ENCODE measurements at places on chromosomes 13 and 19.
A peak's percentile ranks its signal among the peaks of the same experiment; 100 is the strongest.

- DNase-seq: no peak
Measured at GRCh38 chr19:15859187-15859586, 38.7 kb downstream of the CYP4F2 start.

GRCh38 chr13:29935309-29935981 is 85.0 kb upstream of the UBL3 start:
- DNase-seq: no peak

- DNase-seq: no peak
Measured at GRCh38 chr13:106445996-106446395, 89.5 kb downstream of the EFNB2 start.

DNA sequence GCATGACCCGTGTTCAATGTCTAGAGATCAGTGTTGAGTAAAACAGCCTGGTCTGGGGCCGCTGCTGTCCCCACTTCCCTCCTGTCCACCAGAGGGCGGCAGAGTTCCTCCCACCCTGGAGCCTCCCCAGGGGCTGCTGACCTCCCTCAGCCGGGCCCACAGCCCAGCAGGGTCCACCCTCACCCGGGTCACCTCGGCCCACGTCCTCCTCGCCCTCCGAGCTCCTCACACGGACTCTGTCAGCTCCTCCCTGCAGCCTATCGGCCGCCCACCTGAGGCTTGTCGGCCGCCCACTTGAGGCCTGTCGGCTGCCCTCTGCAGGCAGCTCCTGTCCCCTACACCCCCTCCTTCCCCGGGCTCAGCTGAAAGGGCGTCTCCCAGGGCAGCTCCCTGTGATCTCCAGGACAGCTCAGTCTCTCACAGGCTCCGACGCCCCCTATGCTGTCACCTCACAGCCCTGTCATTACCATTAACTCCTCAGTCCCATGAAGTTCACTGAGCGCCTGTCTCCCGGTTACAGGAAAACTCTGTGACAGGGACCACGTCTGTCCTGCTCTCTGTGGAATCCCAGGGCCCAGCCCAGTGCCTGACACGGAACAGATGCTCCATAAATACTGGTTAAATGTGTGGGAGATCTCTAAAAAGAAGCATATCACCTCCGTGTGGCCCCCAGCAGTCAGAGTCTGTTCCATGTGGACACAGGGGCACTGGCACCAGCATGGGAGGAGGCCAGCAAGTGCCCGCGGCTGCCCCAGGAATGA is 1.5 kb upstream of the CEACAM5 start:
- peak; percentile 39 for DNase-seq

- no peak for DNase-seq
Measured at GRCh38 chr19:13463296-13463695, 43.0 kb downstream of the CACNA1A start.

GRCh38 chr13:102586615-102587014 is 10.2 kb upstream of the TPP2 start:
- DNase-seq: no peak

- DNase-seq: no peak
Measured at GRCh38 chr13:112810608-112811007, 120.8 kb downstream of the ATP11A start.

- DNase-seq: peak; percentile 70
Measured at GRCh38 chr19:55279770-55280643, at the start of gene HSPBP1. Gene HSPBP1 (minus strand): TSS chr19:55280110. CDS start chr19:55279608, 502 bp downstream.

DNA sequence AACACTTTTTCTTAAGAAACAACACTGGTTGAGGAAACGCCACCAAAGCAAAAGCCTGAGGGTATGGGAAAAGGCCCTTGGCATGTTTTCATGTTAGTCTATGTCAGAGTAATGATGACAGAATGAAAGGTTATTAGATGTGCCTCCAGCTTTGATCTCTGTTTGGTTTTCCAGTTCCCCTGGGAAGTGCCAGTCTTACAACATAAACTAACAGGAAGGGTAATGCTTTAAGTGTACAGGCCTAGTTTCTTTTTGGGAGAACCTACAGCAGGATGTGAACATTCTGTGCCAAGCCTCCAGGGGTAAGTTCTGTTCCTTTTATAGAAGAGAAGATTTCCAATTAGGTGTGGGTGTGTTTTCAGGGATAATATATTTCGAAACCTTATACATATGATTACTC is 121.7 kb downstream of the FNDC3A start:
- DNase-seq: no peak

GRCh38 chr13:51959773-51960172 is 51.5 kb downstream of the ATP7B start:
- no peak for DNase-seq

DNA sequence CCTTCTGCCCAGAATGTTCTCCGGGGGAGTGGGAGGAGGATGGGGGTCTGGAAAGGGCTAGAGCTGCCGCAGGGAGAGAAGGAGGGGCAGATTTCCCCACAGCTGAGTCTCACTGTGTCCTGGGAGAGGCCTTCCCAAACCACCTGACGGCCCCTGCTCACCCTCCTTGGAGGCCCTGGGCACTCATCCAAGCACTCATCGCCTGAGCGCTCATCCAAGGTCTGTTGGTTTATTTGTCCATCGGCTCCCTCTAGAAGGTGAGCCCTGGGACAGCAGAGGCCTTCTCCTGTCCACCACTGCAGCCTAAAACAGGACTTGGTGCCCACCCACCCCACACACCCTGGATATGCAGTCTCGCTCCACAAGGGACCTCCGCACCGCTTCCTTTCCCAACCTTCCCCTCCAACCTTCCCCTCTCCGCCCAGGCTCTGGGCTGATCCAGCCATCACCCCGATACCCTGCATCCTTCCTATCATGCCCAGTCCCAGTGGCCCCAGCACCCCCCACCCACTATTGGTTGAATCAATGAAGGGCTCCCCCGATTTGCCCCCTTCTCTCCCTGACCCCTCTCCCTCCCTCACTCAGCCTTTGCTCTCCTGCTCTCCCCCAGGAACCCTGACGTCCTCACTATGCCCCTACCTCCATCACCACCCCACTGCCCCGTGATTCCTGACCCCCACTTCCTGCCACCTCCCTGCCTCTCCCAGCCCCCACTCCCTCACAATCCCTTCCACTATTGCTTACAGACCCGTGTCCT is 1.7 kb downstream of the UBXN6 start:
- no peak for DNase-seq

- no peak for DNase-seq
Measured at GRCh38 chr13:90534617-90535370, 812.7 kb upstream of the MIR17HG start.

DNA sequence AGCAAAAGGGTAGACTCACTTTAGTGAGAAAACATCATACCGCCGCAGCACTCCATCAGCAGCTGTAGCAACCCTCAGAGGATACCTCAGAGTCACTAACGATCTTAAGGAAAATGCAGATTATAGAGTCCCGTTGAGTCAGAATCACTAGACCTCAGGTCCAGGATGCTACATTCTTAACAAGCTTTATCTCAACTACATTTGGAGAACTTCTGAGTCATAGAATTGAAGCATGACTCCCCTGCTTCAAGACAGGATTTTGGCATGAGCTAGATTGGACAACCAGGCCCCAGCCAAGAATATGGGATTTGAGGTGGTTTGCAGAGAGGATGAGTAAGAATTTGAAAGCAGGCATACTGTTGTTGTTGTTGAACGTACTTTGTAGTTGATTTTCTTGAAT is 118.9 kb upstream of the UBL3 start:
- DNase-seq: no peak

DNA sequence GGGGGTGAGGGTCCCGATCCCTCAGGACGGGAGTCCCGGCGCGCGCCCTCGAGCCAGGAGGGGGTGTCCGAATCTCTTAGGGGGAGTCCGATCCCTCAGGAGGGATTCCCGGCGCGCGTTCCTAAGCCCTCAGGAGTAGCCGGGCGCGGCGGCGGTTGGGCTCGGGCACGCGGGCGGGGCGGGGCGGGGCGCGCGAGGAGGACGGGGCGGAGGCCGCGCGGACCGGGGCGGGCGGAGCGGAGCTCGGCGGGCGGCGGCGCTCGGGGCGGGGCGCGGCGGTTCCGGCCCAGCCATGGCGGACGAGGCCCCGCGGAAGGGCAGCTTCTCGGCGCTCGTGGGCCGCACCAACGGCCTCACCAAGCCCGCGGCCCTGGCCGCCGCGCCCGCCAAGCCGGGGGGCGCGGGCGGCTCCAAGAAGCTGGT is at the start of gene CUL4A:
Gene CUL4A (plus strand): TSS at position 278 of the 423 bp plus-strand sequence. CDS start 15 bp downstream, at position 293.
- no peak for DNase-seq

GRCh38 chr13:91456837-91457236 is 58.4 kb downstream of the GPC5 start:
- DNase-seq: no peak

- no peak for DNase-seq
Measured at GRCh38 chr13:76516013-76516412, 370.2 kb downstream of the KCTD12 start.

DNA sequence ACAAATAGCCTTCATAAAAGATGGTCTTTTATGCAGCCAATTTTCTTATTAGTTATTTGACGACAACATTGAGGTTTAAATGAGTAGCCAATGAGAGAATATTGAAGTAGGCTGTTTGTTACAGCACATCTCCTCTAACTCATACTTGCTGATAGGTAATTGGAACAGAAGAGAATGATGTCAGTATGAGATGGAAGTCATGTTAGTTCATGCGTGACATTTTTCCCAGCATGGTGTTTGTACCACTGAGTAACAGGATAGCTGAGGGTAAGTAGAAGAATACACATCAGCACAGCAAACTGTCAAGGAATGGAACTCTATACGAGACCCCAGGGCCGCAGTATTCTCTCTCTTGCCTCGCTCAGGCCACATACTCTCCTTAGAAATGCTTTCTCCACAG is 37.2 kb downstream of the COL4A2 start:
- no peak for DNase-seq

DNA sequence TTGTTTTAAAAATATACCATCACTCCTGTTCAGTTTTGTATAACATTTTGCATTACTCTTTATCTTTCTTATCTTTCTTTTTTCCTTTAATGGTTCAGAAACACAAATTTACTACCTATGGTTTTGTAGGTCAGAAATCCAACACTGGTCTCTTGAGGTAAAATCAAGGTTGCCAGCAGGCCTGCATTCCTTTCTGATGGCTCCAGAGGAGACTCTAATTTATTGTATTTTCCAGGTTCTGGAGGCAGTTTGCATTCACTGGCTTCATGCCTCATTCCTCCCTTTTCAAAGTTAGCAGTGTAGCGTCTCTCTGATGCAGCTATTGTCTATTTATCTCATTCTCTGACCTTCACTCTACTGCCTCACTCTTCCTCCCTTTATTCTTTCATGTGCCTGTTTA is 767.4 kb downstream of the SLITRK6 start:
- DNase-seq: no peak

GRCh38 chr19:39814595-39814994 is 19.4 kb downstream of the DYRK1B start:
- no peak for DNase-seq

GRCh38 chr13:41144576-41144975 is 12.0 kb upstream of the KBTBD6 start:
- no peak for DNase-seq

DNA sequence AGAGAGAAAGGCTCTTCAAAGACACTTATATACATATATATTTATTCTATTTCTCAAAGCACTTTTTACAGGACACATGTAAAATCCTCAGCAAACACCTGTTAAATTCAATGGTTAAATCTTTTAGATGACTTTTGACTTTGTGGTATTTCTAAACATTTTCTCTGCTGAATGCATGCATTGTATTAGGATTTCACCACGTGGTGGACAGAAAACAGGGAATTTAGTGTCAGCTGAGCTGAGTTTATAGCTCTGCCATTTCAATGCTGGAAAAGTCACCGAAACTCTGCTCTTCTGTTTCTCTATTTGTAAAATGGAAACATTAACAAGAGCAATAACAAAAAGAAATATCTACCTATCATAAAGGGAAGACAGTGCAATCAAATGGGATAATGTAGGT is 375.6 kb downstream of the ENOX1 start:
- DNase-seq: no peak

- DNase-seq: no peak
Measured at GRCh38 chr19:6613711-6614110, 22.8 kb upstream of the CD70 start.

GRCh38 chr19:46753420-46754155 is 7.3 kb upstream of the STRN4 start:
- no peak for DNase-seq

DNA sequence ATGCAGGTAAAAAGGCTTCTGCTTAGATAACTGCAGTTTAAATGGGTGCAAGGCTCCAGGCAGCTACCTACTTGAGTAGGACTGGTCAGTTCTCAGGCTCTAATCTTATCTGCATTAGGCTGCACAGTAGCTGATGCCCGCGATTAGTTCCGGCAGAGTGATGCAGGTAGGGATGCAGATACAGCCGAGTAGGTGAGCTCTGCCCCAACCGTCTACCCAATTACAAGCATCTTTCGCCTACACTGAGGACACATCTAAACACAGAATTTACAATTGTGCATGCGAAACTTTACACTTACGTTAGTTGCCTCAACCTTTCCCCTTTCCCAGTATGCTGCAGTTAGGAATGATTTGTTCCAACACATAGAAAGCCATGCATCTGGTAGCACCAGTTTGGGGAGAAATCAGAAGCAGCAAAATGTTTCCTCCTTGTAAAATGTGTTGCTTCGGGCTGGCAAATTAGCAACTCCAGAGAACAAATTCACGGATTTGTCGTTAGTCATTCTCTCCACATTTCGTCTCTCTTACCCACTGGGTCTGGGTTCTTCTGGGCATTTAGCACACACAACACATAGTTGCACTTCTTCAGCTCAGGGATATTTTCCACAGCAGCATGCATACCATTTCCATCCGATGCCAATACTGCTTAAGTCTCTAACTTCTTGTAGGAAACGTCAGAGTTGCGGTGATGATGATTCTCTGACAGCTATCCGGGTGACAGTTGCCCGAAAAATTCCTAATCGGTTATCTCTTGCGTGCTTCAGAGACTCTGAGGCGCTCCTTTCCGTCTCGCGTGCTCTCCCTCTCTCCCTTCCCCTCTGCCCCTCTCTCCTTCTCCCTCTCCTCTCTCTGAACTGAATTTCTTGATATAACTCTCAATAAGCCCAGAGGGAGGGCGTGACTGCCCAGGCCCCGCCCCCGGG is at the start of gene PCDH9:
Gene PCDH9 (minus strand): TSS at position 856 of the 923 bp plus-strand sequence. CDS start 1,896 bp downstream, outside the sequence.
- no peak for DNase-seq

- DNase-seq: no peak
Measured at GRCh38 chr13:71704656-71705055, 162.3 kb downstream of the DACH1 start.

DNA sequence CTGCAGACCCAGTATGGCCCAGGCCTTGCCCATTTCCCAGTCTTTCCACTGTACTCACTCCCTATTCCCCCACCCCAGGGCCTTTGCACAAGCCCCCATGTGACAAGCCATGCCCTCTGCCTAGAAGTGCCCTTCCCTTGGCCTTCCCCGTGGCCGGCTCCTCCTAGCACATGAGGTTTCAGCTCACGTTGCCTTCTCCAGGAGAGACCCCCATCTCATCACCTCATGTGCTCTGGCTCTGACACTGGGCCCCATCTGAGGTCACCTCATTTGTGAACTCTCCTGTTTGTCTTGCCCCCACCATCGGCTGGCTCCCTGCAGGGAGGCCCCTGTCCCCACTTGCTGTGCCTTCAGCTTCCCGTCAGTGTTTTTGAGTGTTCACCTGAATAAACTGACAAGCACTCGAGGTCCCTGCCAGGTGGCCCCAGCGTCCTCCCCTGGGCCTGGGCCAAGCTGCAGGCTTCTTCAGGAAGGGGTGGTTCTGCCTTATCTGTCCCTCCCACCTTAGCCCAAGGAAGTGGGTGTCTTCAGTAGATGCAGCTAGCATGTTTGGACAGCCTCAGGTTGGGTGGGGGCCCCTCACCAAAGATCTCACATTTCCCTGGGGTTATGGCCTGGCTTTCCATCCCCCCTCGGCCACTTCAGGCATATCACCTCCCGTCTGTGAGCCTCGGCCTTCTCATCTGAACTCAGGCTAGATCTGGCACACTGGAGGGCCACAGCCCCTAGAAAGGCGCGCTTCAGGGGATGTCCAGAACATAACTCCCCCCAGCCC is 3.8 kb upstream of the SLC25A42 start:
- DNase-seq: no peak
